ENCODE measurements at places on chromosomes 16 and 17.

GRCh38 chr17:45332989-45333701 is 16.3 kb upstream of the MAP3K14 start:
- no peak for DNase-seq

DNA sequence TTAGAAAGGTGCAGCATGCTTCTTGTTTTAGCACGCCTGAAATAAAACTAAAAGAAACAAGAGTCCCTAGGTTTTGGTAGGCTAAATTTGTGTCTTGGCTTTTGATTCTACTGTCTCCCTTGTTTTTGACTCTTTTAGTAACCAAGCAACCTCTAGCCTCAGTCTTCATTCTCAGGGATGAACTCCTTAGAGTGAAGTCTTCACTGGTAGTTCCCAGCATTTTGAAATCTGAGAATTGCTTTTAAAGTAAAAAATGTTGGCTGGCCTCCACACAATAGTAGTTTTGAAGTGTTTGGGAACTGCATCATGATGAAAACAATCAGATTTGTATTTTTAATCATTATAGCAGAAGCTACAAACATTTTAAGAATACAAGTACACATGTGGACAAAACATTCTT is 6.1 kb upstream of the CDR2 start:
- DNase-seq, result no peak

- DNase-seq, result no peak
These were observed 221.6 kb upstream of the SDK2 start for GRCh38 chr17:73865831-73866230.

- DNase-seq, result no peak
These were observed 10.5 kb downstream of the C17orf75 start for GRCh38 chr17:32331243-32332040.

GRCh38 chr16:12406158-12406557 is 397.5 kb downstream of the CPPED1 start:
- no peak for DNase-seq

Measured in Daoy (cell line).